Pancreas (tissue), 10 donors: ENCODE measurements at places on chromosomes 13 and 19. TPM values are rescaled to one million over a fixed set of nuclear protein-coding genes. Genes with fewer than 3 reads are reported as not detected.

Gene FRY
- 11.4 TPM for polyA plus RNA-seq

Gene CLEC11A
- polyA plus RNA-seq = 7.4 TPM

DNA sequence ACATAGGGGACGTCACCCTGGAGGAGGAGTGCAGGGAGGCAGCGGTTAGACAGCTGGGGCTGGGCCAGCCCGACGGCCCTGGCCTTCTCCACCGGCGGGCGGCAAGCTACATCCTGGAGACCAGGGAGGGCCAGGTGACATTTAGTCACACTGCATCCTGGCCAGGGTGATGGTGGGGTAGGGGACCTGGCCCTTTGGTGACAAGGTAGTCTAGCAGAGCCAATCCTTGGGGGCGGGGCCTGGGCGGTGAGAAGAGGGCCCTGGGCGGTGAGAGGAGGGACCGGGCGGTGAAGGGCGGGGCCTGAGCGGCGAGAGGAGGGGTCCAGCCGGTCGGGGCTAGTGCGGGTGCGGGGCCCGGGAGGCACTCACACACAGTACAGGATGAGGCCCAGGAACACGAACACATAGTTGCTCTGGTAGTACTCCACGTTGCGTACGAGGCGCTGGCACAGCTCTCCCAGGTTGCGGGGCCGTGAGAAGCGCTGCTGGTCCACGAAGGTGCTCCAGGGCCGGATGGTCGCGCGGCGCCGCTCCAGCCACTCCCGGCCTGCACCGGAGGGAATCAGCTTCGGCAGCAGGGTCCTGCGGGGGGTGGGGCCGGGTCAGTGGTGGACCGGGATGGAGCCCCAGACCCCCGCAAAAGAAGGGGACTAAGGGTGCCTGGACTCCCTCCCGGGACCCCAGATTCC is 610 bp downstream of the RABAC1 start:
- DNase-seq = peak; percentile 95

DNA sequence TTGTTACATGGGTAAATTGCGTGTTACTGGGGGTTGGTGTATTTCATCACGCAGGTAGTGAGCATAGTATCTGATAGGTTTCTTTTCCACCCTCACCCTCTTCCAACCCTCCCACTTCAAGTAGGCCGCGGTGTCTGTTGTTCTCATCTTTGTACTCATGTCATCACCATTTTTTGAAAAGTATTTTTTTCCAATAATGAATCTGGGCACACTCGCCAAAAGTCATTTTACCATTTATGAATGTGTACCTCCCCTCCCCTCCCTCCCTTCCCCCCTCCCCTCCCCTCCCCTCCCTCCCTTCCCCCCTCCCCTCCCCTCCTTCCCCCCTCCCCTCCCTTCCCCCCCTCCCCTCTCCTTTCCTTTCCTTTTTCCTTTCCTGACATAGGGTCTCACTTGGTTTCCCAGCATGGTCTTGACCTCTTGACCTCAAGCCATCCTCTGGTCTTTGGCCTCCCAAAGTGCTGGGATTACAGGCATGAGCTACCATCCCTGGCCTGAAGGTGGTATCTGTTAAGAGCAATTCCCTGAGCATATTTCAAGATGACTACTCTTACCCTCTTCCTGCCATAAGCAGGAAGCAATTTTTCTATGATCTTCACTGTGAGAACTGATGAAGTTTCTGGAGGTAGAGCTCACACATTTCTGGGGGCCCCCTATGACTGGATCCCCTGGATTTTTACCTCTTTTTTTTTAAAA is 15.7 kb downstream of the ZNF627 start:
- no peak for DNase-seq

Gene AMER2
- polyA plus RNA-seq = 0.07 TPM

- DNase-seq = peak; percentile 69
Measured at GRCh38 chr19:1290703-1291651, 5.3 kb downstream of the EFNA2 start.

DNA sequence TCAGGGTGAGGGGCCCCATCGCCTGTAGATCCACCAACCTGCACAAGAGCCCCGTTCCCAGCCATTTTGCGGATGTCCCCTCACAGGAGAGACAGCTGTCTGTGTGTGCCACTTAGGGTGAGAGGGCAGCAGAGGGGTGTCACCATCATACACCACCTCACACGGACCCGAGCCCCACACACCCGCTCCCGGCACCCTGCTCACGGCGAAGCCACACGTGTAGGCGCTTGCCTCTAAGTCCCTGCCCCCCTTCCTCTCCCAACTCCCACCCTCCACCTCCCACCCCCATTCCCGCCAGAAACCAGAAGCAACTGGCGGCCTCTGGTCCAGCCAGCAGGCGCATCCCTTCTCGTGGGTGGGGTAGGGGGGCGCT is 4.0 kb upstream of the DPF1 start:
- DNase-seq = no peak

GRCh38 chr13:69458013-69458412 is 649.6 kb upstream of the ATXN8OS start:
- DNase-seq = no peak

DNA sequence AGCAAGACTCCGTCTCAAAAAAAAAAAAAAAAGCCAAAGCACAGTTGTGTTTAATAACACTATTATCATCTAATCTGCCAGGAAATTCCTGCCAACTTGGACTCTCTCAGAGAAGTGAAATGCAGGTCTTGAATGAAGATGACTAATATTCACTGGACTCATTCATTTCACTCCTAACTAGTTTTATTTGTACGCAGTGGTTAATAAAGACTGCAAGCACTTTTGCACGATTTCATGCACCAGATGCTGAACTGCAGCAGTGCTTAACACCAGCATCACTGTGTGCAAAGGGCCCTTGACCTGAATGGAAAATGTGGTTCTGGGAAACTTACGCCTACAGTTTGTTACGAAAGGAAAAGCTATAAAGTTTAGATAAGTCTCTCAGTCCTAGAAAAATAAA is 63.3 kb downstream of the DHRS12 start:
- no peak for DNase-seq

Gene SEMA6B
- polyA plus RNA-seq = 4.4 TPM

DNA sequence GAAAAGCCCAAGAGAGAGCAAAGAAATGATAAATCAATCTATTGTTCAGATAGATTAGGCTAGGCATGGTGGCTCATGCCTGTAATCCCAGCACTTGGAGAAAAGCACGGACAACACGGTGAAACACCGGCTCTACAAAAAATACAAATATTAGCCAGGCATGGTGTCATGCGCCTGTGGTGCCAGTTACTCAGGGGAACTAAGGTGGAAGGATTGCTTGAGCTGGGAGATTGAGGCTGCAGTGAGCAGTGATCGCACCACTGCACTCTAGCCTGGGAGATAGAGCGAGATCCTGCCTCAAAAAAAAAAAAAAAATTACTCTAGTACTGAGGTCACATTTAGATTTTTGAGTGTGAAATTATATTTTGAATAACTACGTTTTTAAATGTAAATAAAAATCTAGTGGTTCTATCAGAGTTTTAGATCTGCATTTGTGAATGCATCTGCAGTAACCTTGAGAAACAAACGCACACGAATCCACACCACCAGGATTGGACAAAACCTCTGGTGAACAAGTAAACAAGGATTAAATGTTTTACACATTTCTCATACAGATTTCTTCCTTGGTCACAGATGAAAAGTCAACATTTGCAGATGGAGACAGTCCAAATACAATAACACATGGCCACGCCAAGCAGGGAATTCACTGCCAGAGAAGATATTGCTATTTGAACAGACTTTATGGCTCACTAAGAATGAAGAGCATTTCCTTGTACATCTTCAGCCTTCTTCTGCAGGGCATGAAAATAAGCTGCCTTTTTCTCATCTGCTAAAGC is 917.6 kb downstream of the PCDH9 start:
- DNase-seq = peak; percentile 15

Gene SLC46A3
- 7.2 TPM for polyA plus RNA-seq

- DNase-seq = peak; percentile 84
Measured at GRCh38 chr19:46990991-46991676, 28.5 kb upstream of the NPAS1 start.

- peak; percentile 27 for DNase-seq
Measured at GRCh38 chr13:98143601-98144026, 720 bp downstream of the FARP1 start.

GRCh38 chr13:101709952-101710351 is 257.5 kb downstream of the ITGBL1 start:
- no peak for DNase-seq

GRCh38 chr19:58450856-58451357 is 515 bp upstream of the ZNF324B start:
- no peak for DNase-seq

GRCh38 chr19:33226550-33227241 is 1.0 kb upstream of the SLC7A10 start:
- peak; percentile 31 for DNase-seq

GRCh38 chr19:51148580-51148979 is 6.5 kb downstream of the SIGLEC7 start:
- DNase-seq = no peak

GRCh38 chr19:43468354-43469159 is 3.1 kb upstream of the LYPD3 start:
- no peak for DNase-seq

Gene COL4A2
- 37.0 TPM for polyA plus RNA-seq

Gene NCAN
- polyA plus RNA-seq = 0.04 TPM

DNA sequence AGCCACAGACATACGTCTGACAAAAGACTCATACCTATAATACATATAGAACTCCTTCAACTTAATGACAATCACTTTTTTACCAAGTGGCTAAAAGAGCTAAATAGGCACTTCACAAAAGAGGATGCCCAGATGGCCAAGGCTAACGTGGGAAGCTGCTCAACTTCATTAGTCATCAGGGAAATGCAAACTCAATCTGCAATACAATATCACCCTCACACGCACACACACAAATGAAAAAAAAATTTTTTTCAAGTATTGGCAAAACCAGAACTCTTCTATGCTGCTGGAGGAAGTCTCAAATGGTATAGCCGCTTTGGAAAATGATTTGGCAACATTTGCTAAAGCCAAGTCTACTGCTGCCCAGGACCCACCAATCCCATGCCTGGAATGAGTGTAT is 14.6 kb upstream of the DNMT1 start:
- no peak for DNase-seq

DNA sequence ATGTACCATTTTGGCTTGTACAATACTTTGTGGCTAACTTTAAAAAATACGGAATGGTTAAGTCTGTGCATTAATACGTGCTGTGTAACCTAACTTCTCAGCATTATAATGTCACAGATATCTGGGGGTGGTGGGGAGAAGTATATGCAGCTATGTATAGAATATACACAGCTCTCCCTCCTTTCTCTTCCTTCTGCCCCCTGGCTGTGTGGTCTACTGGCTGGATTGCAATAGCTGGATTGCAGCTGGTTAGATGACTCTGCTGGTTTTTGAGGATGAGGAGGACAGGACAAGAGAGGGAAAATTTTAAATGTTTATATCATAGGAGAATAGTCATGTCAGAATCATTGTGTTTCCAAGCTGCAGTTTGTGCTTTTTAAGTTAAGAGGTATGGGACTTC is 9.7 kb downstream of the RNASEH2B start:
- no peak for DNase-seq

Gene BEST2
- polyA plus RNA-seq = not detected

- DNase-seq = no peak
Measured at GRCh38 chr19:4781801-4782200, 9.7 kb upstream of the FEM1A start.

DNA sequence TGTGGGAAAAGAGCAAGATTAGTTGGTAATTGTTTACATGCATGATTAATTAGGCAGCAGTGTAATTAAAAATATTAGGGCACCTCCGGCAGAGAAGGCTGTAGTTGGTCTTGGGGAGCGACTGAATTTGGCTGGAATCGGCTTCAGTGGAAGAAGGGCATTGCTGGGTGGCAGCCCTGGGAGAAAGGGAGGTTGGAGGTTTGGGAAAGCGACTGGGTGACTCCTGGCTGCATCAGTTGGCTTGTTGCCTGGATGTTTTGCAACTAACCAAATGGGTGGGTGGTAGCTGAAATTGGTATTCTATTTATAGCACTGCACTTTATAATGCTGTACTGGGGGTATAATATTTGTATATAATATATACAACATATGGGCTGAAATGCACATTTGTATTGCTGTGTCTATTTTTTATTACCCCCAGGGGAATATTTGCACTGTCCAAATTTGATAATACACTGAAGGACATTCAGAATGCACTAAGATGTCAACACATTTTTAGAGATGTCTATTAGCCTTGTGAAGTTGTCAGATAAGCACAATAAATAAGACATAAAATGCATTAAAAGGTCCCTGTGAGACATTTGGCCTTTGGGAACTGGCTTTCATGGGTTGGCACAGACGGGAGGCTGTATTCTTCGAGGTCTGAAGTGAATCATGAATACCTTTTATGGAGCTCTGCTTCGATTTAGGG is 1.7 kb downstream of the B3GLCT start:
- no peak for DNase-seq

DNA sequence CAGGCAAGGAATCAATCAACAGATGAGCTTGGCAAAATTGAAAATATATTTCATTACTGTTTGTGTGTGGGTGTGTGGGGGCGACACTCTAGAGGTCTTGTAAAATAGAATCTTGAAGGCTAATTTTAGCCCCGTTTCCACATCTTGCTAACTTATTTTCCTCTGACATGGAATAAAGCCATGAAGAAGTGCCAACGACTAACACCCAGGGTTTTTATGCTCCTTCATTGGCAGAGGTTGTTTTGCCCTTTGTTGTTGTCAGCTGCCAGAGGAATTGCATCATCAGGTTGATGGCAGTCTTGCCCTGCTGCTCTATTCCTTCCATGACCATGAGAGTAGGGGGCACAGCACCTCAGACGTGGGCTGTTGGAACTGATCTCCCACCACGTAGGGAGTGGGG is 30.6 kb upstream of the FAM216B start:
- DNase-seq = no peak

DNA sequence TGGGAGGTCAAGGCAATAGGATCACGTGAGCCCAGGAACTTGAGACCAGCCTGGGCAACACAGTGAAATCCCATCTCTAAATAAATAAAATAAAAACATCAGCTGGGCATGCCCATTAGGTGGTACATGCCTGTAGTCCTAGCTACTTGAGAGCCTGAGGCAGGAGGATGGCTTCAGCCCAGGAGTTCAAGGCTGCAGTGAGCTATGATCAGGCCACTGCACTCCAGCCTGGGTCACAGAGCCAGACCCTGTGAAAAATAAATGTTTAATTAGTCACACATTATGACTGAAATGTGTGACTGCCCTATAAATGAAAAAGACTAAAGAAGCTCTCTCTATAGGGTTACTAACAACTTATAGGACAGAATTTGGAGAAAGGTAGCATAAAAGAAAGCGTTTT is 37.7 kb downstream of the USP12 start:
- DNase-seq = no peak

Gene CYP4F11
- polyA plus RNA-seq = 2.0 TPM

DNA sequence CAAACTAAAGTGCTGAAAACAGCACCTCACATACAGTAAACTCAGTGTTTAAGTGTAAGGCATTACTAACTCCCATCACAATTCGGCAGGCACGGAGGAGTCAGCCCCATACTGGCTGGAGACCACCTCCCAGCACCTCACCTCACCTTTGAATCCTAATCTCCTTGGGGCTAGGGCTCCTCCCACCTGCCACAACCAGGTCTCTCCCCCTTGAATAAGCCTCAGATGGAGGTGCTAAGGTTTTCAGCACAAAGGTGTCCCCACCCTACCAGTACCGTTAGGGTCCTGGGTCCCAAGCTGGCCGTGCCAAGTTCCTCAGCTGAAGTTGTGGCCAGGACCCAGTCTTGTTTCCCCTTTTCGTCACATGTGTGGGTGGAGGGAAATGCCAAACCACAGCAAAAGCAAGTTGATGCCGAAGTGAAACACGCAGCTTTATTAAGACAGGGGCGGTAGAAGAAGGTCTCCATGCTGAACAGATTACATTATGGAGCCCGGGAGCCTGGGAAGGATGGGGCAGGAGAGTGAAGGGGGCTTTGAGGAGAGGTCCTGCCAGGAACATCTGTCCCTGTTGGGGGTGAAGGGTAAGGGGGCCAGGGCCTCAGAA is at the start of gene IGFLR1:
IGFLR1 (minus strand) TSS at position 332 of the 604 bp plus-strand sequence. CDS start 1,272 bp downstream, outside the sequence.
- DNase-seq = no peak

- DNase-seq = no peak
Measured at GRCh38 chr13:112842343-112842856, 126.6 kb upstream of the MCF2L start.

Gene ZNF234
- 2.2 TPM for polyA plus RNA-seq

Gene SCGB2B2
- 0.75 TPM for polyA plus RNA-seq
